ENCODE measurements at places on chromosomes 12 and 14.

- DNase-seq = no peak
Measured at GRCh38 chr12:124386059-124386458, 91.2 kb downstream of the RFLNA start.

DNA sequence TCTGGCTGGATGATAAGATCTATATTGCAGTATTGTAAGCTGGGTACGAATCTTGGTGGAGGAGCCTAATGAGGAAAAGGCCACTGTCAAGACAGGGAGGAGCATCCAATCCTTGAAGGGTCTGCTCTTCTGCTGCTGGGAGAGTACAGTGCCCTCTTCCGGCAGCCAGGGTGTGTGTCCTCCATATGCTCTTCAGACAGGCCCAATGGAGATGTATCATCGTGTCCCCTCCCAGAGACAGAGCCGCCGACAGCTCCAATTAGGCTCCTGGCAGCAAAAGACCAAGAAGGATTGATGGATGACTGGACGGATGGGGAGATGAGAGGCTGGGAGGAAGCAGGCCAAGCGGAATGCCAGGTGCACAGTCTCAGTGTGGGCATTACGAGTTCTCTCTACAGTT, 51.6 kb upstream of the PIWIL1 start:
- DNase-seq = no peak

DNA sequence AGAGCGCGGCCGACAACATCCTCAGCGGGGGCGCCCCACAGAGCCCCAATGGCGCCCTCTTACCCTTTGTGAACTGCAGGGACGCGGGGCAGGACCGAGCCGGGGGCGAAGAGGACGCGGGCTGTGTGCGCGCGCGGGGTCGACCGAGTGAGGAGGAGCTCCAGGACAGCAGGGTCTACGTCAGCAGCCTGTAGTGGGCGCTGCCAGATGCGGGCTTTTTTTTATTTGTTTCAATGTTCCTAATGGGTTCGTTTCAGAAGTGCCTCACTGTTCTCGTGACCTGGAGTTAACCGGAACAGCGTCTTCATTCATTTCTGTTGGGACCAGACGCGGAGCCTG, 103.8 kb upstream of the FKBP4 start:
- peak; percentile 57 for DNase-seq

GRCh38 chr12:33529031-33529430, 89.4 kb upstream of the SYT10 start:
- DNase-seq = no peak

GRCh38 chr12:120822832-120823503, 81.2 kb downstream of the SPPL3 start:
- DNase-seq = no peak

- DNase-seq = no peak
Measured at GRCh38 chr14:91337699-91338335, 79.8 kb downstream of the CCDC88C start.

- DNase-seq = no peak
Measured at GRCh38 chr14:99592933-99593753, 10.9 kb downstream of the CCDC85C start.

DNA sequence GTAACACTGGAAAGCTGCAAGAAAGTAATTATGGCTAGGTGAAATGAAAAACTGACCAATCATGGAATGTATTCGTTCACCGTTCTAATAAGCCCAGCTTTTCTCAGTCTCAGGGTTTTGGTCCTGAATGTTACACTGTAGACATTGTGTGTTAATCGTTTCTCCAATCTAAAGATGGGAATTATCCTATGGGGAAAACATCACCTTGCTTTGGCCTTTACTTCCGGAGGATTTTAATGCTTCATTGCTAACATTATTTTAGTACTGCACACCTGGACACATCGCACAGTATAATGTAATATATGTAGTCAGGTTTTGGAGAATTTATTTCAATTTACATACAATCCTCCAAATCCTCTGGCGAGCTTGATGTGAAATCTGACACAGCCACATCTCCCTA, 1.2 kb upstream of the TRHDE start:
- no peak for DNase-seq

- DNase-seq = no peak
Measured at GRCh38 chr14:76268047-76268431, 107.9 kb upstream of the ESRRB start.

- no peak for DNase-seq
Measured at GRCh38 chr12:79934281-79935020, 446 bp downstream of the PPP1R12A start.

- DNase-seq = no peak
Measured at GRCh38 chr12:89768586-89769482, 60.2 kb upstream of the ATP2B1 start.

DNA sequence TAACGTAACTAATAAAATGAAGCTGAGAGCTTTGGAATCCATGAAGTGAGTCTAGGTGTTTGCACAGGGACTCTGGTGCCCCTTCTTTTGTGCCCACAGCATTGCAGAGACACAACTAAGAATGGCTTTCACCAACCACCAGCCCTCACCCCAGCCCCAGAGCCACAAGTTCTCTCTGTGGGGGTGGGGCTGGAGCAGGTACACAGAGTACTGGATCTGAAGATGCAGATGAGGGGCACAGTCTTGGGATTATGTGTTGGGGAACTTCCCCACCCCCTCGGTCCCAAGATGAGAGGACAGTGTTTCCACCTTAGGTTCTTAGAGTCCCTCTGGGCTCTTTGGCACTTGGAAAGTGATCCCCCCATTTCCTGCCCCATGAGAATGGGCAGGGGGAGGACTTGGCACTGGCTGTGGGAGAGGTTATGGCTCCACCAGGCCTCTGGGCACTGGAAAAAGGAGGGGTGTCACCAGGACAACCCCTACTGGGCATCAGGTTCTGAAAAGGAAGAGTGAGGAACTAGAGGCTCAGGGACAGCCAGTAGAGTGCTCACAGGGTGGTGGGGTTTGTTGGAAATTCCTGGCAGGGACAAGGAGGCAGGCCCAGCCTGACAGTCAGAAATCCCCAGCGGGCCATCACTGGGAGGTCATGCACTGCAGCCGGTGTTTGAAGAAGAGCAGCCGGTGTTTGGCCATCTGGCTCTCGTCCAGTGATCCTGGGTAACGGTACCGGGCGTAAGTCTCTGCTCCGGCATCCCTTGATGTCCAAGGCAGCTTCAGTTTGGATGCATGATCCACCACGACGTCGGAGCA, 6.7 kb downstream of the B4GALNT1 start:
- DNase-seq = no peak

GRCh38 chr12:123829561-123829960, 67.5 kb downstream of the DNAH10 start:
- DNase-seq = no peak

- DNase-seq = no peak
Measured at GRCh38 chr12:10381928-10382628, 7.8 kb downstream of the KLRK1 start.

DNA sequence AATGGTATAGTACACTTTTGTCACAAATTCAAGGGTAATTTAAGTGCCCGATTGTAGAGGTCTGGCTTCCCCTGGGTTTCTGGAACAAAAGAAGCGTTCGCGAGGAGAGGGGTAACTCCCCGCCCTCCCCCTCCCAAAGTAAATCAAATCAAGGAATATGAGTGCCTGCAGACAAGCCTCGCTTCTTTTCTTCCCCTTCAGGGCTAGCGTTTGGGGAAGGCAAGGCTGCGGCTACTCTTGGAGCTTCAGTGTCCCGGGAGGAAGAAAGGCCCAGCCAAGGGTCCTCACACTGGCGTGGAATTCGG, 456 bp upstream of the TMPO start:
- DNase-seq = no peak

DNA sequence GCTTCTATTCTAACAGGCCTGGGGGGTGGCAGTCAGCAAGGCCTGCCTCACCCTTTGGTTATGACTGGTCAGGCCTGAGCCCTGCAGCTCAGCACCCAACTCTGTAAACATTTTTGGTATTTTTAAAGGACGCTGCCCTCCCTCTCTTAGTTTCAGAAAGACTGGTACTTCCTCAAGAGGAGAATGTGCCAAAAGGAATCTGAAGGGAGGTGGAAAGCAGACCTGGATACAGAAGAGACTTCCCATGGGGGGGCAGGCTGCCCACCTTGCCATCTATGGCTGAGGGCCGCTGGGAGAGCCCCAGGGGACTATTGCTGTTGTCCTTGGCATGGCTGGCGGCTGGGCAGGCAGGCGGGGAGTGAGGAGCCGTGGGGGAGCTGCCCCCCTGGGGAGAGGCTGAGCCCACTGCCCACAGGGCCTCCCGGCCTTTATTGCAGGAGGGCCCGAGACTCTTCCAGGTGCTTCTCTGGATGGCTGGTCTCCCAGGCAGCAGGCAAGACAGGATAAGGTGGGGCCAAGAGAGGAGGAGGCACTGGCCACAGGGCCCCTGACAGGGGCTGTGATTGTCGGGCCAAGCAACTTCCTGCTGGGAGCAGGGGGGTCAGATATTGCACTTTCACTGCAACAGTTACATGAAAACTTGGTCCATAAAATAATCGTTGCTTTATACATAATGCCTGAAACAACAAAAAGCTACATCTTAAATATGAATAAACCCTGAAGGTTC, 3.5 kb downstream of the ARL6IP4 start:
- no peak for DNase-seq

DNA sequence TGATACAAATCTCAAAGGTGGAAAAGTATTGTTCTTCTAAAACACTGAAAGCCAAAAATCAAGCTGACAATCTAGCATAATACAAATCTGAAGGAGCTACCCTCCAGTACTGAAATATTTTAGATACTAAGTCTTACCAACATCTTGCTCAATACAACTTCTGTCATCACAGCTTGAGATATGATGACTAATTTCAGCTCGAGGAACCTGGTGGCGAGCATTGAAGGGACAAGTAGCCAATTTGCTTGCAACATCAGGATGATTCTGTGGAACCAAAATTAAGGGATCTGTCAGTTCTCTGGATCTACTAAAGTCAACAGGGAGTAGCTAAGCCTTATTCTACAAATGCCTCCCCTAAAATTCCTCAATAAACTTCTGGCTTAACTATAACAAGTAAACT, 10.4 kb downstream of the GTSF1 start:
- no peak for DNase-seq

DNA sequence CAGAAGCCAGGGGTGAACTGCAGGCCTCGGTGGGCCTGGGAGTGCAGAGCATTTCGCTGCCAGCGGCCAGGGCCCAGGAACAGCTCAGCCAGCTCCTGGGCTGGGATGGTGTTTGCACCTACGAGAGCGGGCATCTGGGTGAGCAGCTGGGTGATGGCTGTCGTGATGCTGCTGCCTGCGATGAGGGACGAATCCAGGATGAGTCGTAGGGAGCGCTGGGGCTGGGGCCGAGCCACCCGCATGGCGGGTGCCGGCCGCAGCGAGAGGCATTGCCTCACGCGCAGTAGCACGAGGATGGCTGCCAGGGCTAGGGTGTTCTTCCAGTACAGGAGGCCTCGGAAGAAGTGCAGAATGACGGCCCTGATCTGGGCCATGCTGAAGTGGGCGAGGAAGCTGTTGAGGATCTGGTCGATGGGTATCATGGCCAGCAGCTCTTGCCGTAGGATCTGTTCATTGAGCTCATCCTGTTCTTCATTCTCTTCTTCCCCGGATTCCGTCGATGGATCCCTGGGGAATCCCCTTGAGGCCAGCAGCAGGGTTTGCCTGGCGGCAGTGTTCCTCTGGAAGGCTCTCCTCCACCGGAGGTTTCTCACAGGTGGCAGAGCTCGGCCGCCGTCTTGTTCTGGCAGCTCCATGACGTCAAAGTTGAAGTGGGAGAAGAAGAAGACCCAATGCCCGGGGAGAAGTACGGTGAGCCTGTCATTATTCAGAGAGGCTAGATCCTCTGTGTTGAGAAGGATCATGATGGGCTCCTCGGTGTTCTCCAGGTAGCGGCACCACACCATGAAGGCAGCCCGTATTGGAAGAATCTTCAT, 22.1 kb downstream of the RTL1 start:
- DNase-seq = no peak

- DNase-seq = no peak
Measured at GRCh38 chr12:100058482-100059029, 73.8 kb upstream of the ANKS1B start.

DNA sequence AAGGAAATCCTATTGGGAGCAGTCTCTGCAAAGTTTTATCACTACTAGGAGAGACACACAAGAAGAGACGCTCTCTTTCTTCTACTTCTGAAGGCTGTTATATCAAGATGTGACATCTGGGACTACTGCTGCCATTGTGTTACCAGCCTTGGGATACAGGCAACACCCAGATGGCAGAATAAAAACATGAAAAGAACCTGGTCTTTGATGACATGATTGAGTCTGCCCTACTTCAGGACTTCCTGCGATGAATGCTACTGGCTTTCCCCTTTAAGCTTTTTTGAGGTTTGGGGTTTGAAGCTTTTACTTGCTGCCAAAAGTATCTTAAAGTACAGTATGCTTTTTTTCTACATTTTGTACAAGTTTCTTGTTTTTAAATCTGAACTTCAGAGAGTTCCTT, 29.2 kb upstream of the TRHDE start:
- DNase-seq = no peak

- DNase-seq = no peak
Measured at GRCh38 chr12:49863946-49864797, 21.3 kb upstream of the BCDIN3D start.

- no peak for DNase-seq
Measured at GRCh38 chr12:25200703-25201102, 5.7 kb downstream of the ETFRF1 start.

DNA sequence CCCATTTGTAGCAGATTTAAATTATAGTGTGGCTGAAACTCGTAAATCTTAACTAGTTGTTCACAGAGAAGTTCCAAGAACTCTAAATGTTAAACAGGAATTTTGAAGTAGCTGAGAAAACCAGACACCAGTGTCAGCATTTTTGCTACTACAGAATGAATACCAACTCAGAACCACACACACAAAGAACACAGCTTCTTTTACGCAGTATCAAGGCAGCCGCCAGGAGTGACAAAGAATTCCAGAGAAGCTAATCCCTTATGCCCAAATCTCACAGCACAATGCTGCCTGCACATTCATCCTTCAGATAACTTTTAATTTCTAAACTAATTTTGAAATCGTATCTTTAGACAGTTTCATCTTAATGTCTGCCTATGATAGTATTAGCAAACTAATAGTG, 37.4 kb downstream of the SLC6A15 start:
- DNase-seq = no peak

DNA sequence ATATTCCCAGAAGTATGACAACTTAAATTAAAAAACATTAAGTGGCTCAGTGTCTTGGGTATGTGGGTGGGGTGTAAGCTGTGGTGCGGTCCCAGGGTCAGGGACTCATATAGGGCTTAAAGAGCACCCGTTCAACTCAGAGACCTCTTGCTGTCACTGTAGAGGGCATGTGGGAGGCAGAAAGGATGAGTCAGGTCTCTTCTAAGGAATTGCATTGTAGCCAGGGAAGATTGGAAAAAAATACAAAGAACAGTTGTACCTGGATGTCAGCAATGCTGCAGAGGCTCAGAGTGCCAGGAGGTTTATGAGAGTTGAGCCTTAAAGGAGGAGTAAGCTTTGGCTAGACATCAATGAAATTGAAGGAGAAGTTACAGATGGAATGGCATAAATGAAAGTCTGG, 104.1 kb downstream of the MYRFL start:
- DNase-seq = no peak

GRCh38 chr14:35973770-35974169, 147.6 kb downstream of the BRMS1L start:
- no peak for DNase-seq

DNA sequence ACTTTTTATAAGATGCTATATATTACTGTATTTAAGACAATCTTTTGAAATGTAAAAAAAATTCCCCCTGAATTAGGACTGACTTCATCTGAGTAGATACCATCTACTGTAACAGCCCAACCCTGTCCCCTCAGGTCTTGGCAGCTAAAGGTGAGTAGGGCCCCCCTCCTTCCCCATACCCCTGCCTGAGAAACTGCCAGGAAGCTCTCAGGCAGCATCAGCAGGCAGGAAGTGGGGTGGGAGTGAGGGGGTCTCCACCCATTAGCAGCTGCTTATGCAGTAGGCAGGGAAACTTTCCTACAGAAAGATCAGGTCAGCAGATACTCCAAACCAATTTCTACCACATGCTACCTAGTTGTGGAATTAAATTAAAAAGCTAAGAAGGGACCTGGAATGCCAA, 62.5 kb downstream of the PAX9 start:
- no peak for DNase-seq

Measured in stimulated activated naive CD4-positive, alpha-beta T cell (primary cell).